ENCODE measurements at places on chromosomes 4 and X.

DNA sequence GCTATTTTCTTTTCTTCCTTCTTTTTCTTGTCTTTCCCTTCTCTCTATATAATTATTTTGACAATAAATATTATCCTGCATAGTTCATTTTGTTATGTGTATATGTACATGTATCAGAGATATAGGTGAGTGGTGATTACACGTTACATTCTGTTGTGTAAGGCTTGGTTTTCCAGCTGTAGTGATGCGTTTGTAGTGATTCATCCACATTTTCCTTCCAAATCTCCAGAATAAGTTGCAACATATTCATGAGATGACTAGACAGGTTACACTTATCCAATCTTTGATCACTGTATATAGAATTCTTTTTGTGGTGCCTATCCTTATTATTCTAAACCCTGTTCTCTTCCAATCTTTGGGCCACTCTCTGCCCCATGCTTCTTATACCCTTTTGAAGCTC, 540.2 kb downstream of the GBA3 start:
- no peak for DNase-seq

- DNase-seq = no peak
Measured at GRCh38 chr4:48195374-48195773, 61.3 kb upstream of the TXK start.

GRCh38 chr4:95637043-95637600, 88.3 kb upstream of the UNC5C start:
- DNase-seq = no peak

GRCh38 chr4:113871080-113871479, 108.4 kb downstream of the ARSJ start:
- DNase-seq = no peak

DNA sequence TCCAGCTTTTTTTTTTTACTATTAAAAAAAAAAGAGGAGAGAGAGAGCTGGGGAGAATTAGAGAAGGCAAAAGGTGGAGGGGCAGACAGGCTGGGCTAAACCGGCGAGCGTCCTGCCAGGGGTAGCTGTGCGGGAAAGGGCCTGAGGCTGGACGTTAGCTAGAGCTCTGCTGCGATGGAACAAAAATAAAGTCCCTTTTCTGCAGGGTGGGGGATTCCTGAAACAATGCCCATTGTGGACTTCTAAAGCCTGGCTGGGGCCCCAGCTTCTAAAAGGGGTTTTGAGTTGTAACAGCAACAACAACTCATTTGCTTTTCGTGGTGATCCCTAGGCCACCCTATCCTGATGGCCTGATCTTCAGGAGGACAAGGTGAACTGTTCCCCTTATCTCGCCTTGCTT, 311.7 kb downstream of the FBXW7 start:
- no peak for DNase-seq

DNA sequence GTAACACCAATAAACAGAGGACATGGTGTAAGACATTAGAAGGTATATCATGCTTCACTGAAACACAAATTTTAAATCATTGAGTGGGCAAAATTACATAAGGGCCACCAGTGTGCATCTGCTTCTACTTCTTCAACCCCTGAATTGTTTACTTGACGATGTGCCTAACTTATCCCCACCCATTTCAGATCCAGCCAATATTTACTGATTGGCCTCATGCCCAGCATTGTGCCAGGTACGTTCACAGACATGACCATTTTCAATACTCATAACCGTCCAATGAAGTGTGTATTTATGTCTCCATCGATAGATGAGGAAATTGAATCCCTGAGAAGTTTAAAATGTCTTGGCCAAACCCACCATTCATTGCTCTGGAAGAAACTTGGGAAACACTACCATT, 208.3 kb upstream of the MID1 start:
- DNase-seq = no peak

DNA sequence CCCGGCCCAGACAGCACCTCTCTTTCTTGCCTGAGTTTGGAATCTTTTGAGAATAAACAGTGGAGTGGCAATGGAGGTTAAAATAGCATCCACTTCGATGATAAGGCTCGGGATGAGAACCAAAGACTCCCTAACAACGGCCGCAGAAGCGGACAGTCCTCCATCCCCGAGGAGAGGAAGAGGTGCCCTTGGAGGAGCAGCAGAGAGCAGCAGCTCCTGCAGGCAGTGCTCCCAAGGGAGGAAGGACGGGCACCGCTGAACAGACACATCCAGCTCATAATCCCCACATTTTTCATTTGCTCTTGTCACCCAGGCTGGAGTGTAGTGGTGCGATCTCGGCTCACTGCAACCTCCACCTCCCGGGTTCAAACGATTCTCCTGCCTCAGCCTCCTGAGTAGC, 61.3 kb downstream of the DCTD start:
- DNase-seq = no peak

DNA sequence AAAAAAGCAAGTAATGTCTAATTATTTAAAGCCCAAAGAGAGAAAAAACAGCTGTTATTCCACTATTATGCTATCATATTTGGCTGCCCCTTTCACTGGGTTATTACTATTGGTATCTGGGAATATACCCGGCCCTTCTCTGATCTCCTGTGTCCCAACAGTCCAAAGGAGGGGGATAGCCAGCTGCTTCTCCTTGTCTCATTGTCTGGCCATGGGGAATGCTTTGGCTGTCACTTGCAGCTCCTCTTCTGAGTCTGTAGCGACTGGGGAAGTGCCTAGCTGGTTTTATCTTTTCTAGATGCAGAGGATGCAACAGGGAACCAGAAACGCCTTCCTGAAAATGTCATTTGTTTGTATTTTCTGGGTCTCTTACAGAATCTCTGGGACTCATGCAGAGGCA, 33.9 kb downstream of the MGARP start:
- DNase-seq = no peak

DNA sequence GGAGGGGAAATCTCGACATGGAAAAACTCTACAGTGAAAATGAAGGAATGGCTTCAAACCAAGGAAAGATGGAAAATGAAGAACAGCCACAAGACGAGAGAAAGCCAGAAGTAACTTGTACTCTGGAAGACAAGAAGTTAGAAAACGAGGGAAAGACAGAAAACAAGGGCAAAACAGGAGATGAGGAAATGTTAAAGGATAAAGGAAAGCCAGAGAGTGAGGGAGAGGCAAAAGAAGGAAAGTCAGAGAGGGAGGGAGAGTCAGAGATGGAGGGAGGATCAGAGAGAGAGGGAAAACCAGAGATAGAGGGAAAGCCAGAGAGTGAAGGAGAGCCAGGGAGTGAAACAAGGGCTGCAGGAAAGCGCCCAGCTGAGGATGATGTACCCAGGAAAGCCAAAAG, 1.3 kb downstream of the TCEAL4 start:
- no peak for DNase-seq

DNA sequence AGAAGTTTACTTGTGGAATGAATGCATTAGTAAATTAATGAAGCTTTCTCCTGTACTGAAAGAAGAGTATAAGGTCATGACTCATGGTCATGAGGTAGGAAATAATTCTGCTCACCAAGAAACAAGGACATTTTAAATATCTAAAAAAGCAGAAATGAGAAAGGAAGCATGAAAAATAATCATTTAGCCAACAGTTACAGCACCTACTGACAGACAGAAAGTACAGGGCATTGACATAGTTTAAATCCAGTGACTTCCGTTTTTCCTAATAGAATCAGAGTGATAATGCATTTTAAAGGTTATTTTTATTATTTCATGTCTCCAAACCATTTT, 30.5 kb upstream of the ACSL1 start:
- DNase-seq = no peak

GRCh38 chr4:52096048-52096447, 44.9 kb downstream of the SPATA18 start:
- no peak for DNase-seq

GRCh38 chr4:120922381-120923206, at the start of gene PRDM5:
Gene PRDM5 (minus strand): TSS chr4:120922726. CDS start chr4:120922608, 118 bp downstream.
- peak; percentile 80 for DNase-seq

DNA sequence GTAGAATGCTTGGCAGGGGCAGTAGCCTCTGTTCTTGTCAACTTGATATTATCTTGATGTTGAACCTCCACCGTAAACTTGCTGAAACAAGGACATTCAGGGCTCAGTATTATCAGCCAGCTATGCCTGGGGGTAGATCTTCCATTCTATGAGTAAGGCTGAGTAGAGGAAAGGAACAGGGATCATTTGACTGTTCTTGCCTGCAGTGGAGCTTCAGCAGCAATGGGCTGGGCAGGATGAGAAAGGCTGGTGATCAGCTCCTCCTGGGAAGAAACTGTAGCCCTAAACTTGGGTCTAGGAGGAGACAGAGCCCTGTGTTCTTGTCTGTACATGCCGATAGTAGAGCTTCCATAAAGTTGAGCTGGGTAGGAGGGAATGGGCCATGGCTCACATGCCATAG, 127.2 kb downstream of the CCSER1 start:
- DNase-seq = no peak

DNA sequence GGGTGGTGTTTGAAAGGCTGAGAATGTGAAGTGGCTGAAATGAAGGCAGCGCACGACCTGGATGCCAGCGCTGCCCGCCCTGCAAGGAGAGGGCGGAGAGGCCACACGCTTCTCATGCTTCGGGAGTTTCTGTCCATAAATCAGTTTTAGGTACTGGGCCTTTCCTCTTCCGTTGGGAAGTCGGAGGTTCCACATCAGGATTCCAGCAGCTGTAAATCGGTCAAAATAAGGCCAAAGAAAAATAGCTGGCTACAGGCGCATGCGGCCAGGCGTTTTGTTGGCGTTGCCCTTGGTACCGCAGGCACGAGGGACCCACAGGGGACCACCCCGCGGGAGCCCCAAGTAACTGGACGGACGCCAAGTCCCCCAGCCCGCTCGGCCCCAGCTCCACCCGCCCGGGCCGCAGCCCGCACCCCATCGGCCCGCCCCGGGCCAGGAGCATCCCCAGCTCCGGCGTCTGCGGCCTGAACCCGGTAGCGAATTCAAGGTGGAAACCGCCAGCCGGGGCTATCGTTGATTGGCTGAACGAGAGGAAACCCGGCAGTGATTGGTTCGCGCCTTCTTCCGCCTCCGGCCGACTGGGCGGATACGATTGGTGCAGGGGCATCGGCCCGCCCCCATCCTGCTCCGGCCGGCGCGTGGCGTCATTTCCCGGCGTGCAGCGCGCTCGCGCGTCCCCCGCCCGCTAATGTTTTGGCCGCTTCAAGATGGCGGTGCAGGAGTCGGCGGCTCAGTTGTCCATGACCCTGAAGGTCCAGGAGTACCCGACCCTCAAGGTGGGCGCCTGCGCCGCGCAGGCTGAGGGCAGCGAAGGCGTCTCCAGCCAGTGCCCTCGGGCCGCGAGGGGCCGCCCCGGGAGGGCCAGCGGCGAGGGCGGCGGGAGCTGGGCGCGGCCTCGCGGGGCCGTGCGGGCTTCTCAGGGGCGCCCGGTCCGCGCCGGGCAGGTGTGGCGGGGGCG, at the start of gene MAEA:
TSS of gene MAEA (plus strand) at position 685 of the 958 bp plus-strand sequence. CDS start at position 708, 23 bp downstream.
- peak; percentile 95 for DNase-seq

- no peak for DNase-seq
Measured at GRCh38 chr4:94595880-94596483, 144.2 kb downstream of the PDLIM5 start.

GRCh38 chr4:102610007-102610406, 108.8 kb downstream of the NFKB1 start:
- no peak for DNase-seq

DNA sequence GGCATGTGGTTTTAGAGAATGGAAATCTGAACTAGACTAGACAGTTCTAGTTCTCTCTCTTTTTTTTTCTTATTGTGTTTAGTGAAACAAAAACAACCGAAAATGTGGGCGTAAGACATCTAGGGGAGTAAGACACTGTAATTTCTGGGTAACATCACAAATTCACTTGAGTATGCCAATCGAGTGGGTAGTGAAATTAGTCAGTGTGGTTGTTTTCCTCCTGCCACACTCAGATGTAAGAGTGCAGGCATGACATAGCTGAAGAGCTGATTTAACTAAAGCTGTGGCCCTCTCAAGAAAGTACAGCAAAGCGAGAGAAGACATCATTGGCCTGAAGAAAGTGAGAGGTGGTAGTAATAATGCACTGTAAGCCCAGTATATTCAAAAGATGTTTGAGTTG, 1585.3 kb upstream of the AGA start:
- DNase-seq = no peak

DNA sequence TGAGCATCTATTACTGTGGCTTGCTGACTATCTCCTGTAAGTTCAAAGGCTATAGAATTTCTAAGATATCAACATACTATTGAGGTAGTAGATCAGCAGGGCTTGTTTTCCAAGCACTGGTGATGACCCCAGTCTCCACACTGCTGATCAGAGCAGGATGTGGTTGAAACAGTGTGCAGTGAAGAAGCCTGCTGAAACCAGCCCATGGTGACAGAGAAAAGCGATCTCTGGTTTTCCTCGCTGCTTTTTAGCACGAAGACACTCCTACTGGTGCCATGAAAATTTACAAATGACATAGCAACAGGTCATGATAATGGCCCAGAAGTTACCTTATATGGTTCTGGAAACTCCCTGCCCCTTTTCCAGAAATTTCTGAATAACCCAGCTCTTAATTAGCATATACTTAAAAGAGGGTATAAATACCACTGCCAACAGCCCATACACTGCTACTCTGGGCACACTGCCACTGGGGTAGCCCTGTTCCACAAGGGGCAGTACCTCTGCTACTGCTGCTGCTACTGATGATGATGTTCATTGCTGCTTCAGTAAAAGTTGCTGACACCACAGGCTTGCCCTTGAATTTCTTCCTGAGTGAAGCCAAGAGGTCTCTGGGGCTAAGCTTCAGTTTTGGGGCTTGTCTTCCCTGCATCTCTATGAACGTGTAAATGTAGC, 1689.5 kb upstream of the PCDH10 start:
- no peak for DNase-seq

- DNase-seq = no peak
Measured at GRCh38 chr4:125826801-125827695, 512.3 kb downstream of the FAT4 start.

DNA sequence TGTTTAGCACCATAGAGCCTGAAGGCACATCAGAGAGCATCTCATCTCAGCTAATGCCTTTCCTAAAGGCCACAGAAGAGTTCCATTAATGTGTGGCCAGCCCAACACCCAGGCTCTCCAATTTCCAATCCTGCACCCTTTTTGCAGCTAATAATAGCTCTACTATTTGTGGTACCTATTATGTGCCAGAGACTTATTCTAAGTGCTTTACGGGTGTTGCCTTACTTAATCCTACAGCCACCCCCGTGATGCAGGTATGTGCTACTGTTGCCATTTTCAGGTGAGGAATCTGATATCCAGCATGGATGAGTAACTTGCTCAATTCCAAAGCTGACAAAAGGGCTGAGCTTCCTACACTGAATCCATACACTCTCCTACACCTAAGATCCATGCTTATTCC, 217.6 kb upstream of the GALNT7 start:
- DNase-seq = no peak

DNA sequence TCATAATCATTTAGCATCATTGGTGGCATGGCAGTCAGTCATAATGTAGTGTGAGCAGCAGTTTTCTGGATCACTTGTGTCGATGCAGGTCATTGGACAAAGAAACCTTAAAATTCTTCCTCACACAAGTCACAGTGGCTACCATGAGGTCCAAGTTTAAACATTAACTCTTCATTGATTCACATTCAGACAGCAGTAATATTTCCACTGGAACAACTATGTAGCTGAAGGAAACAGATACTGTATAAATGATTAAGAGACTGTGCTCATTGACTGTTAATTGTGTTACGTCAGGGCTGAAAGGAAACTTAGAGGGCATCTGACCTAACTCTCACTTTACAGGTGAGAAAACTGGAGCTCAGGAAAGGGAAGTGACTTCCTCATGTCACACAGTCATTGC, 261.8 kb downstream of the KLHL13 start:
- no peak for DNase-seq

GRCh38 chr4:38800961-38801450, 3.6 kb downstream of the TLR1 start:
- DNase-seq = no peak

- DNase-seq = no peak
Measured at GRCh38 chr4:133537780-133538281, 388.7 kb downstream of the PCDH10 start.
